Activated CD4-positive, alpha-beta T cell treated with anti-CD3 and anti-CD28 coated beads, Interleukin-2, amount 10 ng/mL, durations not matched to agents 24 days and 14 days (primary cell): ENCODE measurements at places on chromosomes 11 and 22.

GRCh38 chr11:74687237-74688023 is 43.8 kb downstream of the CHRDL2 start:
- no peak for DNase-seq
- H3K4me1 ChIP-seq = no peaks in the 10 kb centered on the region
- peaks cover 23% of the 10 kb centered on the region for H3K27me3 ChIP-seq
- no peaks in the 10 kb centered on the region for H3K36me3 ChIP-seq
- no peak overlapping the region for H3K4me3 ChIP-seq
- no peak overlapping the region for H3K27ac ChIP-seq

- no peaks in the 10 kb centered on the region for H3K27me3 ChIP-seq
- H3K4me3 ChIP-seq = peak overlapping the region; percentile 11
- H3K36me3 ChIP-seq = peaks cover 4% of the 10 kb centered on the region
- no peak overlapping the region for H3K27ac ChIP-seq
- peaks cover 19% of the 10 kb centered on the region for H3K4me1 ChIP-seq
These were observed 2.2 kb upstream of the SLC35C1 start for GRCh38 chr11:45802531-45803317.

DNA sequence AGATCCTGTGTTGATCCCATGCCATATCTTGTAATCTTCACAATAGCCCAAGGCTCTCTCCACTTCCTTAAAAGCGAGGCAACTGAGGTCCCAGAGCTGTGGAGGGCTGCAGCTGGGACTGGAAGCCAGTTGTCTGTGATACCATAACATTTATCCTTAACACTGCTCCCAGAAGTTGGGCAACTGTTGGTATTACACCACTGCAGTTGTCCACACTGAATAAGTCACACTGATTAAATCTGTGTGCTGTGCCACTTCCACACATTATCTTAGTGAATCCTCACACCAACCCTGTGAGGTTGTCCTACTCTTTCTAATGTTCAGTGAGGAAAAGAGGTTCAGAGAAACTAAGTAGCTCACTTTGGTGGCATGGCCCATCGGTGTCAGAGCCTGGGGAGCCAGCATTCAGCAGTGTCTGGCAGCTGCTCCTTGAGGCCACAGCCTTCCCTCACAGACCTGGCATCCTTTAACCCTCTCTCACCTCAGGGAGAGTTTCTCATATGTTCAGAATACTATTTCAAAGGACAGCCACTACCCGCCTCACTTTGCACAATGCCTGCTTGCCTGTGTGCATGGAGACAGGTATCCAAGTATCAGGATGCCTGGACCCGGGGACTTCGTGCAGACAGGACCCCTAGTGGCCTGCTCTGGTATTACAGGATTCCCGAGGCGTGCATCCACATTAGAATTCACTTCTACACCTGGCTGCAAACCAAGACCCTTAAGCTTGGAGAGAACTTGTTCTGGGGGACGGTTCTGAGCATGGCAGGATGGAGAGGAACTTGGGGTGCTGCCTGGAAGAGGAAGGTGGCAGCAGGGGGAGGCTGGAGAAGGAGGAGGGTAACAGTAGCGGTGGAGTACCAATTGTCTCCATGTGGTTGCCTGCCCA is 221.9 kb upstream of the TBCEL start:
- H3K36me3 ChIP-seq = no peaks in the 10 kb centered on the region
- peak overlapping the region; percentile 69 for H3K27ac ChIP-seq
- H3K4me3 ChIP-seq = no peak overlapping the region
- DNase-seq = peak; percentile 83
- H3K4me1 ChIP-seq = no peaks in the 10 kb centered on the region
- H3K27me3 ChIP-seq = peaks cover 2% of the 10 kb centered on the region

- H3K36me3 ChIP-seq = no peaks in the 10 kb centered on the region
- H3K27me3 ChIP-seq = peaks cover 4% of the 10 kb centered on the region
- H3K4me1 ChIP-seq = no peaks in the 10 kb centered on the region
- DNase-seq = no peak
These were observed 47.2 kb downstream of the MRGPRX2 start for GRCh38 chr11:19013181-19013857.
